Stimulated activated CD8-positive, alpha-beta memory T cell treated with anti-CD3 and anti-CD28 coated beads, Interleukin-7, amount 100 ng/mL, for 1 hour (primary cell): ENCODE measurements at places on chromosomes 6 and 20.

GRCh38 chr20:20743511-20744169 is 31.2 kb upstream of the RALGAPA2 start:
- no peak for DNase-seq

GRCh38 chr6:439641-440167 is 48.2 kb downstream of the IRF4 start:
- DNase-seq: no peak

- no peak for DNase-seq
Measured at GRCh38 chr6:129029778-129030177, 146.8 kb downstream of the LAMA2 start.

- no peak for DNase-seq
Measured at GRCh38 chr6:44264154-44265006, 971 bp downstream of the NFKBIE start.

GRCh38 chr20:36482044-36482473 is 59.3 kb upstream of the MYL9 start:
- no peak for DNase-seq

DNA sequence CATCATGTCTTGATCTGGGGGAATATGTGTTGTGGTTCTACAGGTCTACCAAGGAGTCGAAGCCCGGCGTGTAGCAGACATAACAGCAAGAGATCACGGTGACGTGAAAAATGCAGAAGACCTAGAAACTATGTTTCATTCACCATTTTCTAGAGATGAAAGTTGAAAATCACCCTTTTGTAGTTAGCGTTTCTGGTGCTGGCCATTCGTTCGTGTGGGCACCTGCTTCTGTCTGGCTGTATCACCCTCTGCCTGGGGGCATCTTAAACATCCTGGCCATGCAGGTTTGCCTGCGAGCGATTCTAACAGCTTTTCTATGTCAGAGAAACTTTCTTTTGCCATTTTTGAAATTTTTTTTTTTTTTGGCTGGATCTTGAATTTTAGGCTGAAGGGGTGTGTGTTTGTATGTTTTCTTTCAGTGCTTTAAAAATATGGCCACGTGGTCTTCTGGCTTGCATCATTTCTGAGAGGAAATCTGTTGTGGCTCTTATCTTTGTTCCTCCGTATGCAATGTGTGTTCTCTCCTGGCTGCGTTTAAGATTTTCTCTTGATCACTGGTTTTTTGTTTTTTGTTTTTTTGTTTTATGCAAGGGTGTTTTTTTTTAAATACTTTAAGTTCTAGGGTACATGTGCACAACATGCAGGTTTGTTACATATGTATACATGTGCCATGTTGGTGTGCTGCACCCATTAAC is 226.7 kb downstream of the CDH4 start:
- DNase-seq: no peak

GRCh38 chr6:68958327-68958726 is 323.2 kb downstream of the ADGRB3 start:
- DNase-seq: no peak
